ENCODE measurements at places on chromosomes 6 and 20.
A peak's percentile ranks its signal among the peaks of the same experiment; 100 is the strongest.

GRCh38 chr6:6674872-6675271 is 86.4 kb downstream of the LY86 start:
- DNase-seq, result no peak

GRCh38 chr20:44780226-44780625 is 30.1 kb downstream of the RIMS4 start:
- DNase-seq, result no peak

GRCh38 chr6:156657296-156657695 is 119.9 kb upstream of the ARID1B start:
- DNase-seq, result no peak

GRCh38 chr6:33417128-33417902 is 592 bp downstream of the CUTA start:
- no peak for DNase-seq

- no peak for DNase-seq
Observed at GRCh38 chr20:62146019-62146755, 2.6 kb downstream of the SS18L1 start.

DNA sequence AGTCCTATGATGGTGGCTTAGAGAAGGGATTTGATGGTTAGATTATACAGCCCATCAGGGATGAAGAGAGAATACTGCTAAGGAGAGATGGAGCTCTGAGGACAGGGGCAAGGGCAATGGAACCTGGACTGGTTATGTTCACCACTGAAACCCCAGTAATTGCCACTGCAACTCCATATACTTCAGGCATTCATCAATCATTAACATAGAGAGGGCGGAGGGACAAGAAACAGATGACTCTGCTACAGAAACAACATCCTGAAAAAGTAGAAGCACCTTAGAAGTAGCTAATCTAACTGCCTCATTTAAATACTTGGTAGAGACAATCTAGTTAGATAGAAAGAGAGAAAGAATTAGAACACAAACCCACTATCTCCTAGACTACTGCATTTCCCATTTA is 89.8 kb downstream of the MDN1 start:
- DNase-seq, result no peak

- DNase-seq, result peak; percentile 66
Observed at GRCh38 chr6:15841937-15842726, 179.3 kb upstream of the DTNBP1 start.

- no peak for DNase-seq
Observed at GRCh38 chr6:15653581-15653980, 9.2 kb downstream of the DTNBP1 start.

- DNase-seq, result no peak
Observed at GRCh38 chr20:2507875-2508630, 662 bp downstream of the ZNF343 start.

DNA sequence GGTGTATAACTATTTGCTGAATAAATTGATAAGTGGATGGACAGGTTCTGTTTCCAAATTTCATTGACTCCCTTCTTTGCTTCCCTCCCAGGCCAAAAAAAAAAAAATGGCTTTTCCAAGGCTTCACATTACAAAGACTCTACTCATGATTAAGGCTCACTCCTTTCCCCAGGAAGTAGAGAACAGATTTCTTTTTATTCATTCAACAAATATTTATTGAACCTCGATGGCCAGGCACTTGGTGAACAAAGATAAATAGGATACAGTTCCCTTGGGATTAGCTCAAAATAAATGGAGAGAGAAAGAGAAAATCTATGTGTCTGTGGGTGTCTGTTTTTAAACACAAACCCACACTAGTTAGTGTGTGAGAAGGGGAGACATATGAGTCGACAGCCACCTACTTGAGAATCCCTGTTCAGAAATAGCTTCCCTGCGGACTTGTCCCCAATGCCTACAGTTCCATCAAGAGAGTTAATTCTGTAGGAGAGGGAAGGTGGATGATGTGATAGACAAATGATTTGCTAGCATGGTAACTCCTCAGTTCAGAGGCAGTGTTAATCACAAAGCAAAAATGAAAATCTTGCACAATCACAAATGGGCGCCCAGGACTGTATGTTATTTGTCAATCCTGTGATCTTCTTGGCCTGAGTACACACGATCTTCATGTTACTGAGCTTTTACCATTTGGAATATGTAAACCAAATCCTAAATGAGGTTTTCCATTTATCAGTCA is 20.3 kb downstream of the TRAF3IP2 start:
- DNase-seq, result no peak

DNA sequence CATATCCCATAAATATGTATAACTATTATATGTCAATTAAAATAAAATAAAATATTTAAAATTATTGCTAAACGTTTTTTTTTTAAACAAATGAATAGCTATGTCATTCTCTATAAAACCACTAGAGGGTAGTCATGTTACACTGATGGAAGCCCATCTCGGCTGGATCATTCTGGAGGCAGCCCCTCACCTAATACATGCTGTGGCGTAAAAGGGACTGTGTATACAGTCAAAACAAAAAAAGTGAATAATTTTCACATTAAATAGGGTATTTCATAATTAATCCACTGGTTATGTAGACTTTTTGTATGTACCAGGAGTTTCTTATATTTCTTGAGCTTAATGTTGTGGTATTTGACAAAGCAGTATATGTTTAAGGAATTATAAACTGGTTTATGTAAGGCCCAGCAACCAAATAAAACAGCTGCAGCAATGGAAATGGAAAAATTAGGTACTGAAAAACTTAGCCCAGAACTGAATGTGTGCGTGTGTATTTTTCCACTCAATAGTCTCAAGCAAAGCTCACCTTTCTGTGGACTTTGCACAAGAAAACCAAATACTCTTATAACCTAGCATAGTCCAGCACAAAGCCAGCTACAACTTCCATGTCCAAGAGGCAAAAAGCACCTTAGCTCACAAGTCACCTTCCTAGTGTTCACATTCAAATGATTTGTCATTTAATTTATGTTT is 81.7 kb downstream of the COL9A1 start:
- no peak for DNase-seq

- DNase-seq, result no peak
Observed at GRCh38 chr20:383889-384288, 3.3 kb downstream of the TRIB3 start.

DNA sequence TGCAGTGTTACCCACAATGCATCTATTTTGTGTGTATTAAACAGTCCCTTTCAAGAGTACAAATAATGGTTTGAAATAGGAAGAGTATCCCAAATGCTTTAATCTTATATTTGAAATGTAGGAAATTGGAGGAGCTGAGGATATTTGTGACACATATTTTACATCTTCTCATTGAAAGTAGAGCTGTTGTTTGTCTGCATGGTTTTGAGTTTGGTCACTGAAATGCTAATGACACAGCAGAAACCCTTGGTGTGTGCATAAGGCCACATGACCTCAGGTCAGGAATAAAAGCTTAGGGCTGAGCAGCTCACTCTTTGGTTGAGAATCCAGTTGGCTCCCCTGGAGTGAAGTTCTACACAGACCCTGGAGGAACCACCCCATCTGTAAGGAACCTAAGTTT is 49.8 kb downstream of the TPD52L1 start:
- no peak for DNase-seq
